ENCODE measurements at places on chromosomes 6 and 20. TPM values are rescaled to one million over a fixed set of nuclear protein-coding genes. Genes with fewer than 3 reads are reported as not detected.

DNA sequence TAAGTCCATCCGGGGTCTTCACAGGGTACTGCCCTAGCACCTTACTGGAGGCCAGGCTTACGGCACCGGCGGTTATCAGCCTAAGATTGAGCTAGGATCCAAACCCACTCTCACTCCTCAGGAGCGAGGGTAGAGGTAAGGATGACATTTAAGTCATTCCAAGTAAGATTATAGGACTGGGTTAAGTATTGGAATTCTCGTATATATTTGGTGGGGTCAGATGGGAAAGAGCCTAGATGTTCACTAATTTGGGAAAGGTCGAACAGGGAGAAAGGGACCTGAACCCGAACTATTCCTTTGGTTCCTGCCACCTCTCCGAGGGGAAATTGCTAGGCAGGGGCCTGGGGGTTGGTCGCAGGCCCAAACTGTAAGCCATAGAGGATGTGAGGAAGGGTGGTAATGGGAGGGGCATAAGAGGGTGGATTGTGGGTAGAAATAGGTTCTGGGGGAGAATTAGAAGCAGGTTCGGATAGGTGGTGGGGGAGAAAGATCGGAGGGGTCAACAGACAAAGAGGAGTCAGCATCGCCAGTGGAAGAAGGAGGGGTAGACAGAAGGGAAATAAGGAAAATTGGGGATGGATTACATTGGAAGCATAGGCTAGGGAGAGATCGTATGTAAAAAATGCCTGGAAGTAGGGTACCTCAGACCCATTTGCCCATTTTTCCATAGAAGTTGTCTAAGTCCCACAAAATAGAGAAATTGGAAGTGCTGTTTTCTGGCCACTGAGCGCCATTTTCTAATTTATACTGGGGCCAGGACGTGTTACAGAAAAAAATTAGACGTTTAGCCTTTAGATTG lies 747.1 kb upstream of the ADGRB3 start:
- H3K36me3 ChIP-seq = no peaks in the 10 kb centered on the region
- no peak overlapping the region for H3K27ac ChIP-seq
- H3K4me3 ChIP-seq = no peak overlapping the region
- DNase-seq = no peak
- H3K27me3 ChIP-seq = no peaks in the 10 kb centered on the region

DNA sequence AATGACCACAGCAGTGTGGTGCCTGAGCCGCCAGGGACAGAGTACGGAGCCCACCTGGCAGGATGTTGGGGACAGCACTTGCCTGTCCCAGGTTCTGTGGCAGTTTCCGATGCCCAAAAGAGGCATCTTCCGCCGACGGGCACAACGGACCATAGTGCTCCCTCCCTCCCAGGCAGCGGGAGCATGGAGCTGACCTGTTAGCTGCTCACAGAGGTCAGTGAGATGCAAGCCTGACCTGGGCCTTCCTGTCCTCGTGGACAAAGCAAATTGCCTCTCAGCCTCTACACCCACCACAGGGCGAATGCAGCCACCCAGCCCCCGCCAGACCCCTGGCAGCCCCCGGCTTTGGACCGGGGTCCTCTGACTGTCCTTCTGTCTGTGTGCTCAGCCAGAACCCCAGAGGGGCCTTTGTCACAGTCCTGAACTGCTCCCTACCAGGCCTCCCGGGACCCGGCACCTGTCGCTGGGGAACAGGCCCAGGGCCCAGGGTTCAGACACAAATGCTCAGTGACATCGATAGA lies 16.2 kb upstream of the FRMD1 start:
- H3K36me3 ChIP-seq = no peaks in the 10 kb centered on the region
- no peaks in the 10 kb centered on the region for H3K27me3 ChIP-seq
- no peak for DNase-seq

The PSMA7 gene
- polyA plus RNA-seq = 527 TPM

The MUCL3 gene
- not detected for polyA plus RNA-seq

The DEFB124 gene
- not detected for polyA plus RNA-seq

The RSPO4 gene
- not detected for polyA plus RNA-seq

Data from CD14-positive monocyte (primary cell).